Thoracic aorta (tissue), 2 donors: ENCODE measurements at places on chromosomes 7 and 10.

GRCh38 chr10:69733791-69734261 lies 67.9 kb upstream of the COL13A1 start:
- no peak overlapping the region for H3K4me3 ChIP-seq
- H3K27ac ChIP-seq = peak overlapping the region; percentile 91
- H3K4me1 ChIP-seq = peaks cover 58% of the 10 kb centered on the region

- H3K4me3 ChIP-seq = no peak overlapping the region
- no peaks in the 10 kb centered on the region for H3K4me1 ChIP-seq
- H3K27me3 ChIP-seq = no peaks in the 10 kb centered on the region
- H3K36me3 ChIP-seq = no peaks in the 10 kb centered on the region
Observed at GRCh38 chr7:16514271-16514670, 12.4 kb upstream of the LRRC72 start.

DNA sequence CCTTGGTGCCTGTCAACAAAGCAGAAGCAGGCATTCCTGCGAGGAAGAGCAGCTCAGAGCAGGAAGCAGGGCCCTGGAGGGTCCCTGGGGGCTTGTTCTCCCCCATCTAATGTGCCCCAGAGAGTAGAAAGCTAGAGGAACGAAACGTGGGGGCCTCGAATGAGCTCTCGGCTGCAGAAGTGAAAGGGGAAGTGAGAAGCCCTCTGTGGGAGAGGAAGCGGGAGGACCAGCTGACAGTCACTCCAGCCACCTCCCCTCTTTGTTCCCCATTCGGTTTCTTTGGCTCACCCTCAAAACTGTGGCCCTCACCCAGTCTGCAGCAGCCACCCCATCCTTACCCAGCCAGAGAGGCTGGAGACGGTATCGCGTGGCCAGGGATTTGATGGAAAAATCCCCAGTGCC lies 25.0 kb downstream of the C10orf105 start:
- H3K4me1 ChIP-seq = no peaks in the 10 kb centered on the region
- no peak overlapping the region for H3K27ac ChIP-seq

- DNase-seq = no peak
- no peaks in the 10 kb centered on the region for H3K27me3 ChIP-seq
- H3K36me3 ChIP-seq = no peaks in the 10 kb centered on the region
- H3K4me3 ChIP-seq = no peak overlapping the region
- H3K4me1 ChIP-seq = peaks cover 28% of the 10 kb centered on the region
- no peak overlapping the region for H3K27ac ChIP-seq
Observed at GRCh38 chr7:15886626-15887025, 200.1 kb upstream of the MEOX2 start.

DNA sequence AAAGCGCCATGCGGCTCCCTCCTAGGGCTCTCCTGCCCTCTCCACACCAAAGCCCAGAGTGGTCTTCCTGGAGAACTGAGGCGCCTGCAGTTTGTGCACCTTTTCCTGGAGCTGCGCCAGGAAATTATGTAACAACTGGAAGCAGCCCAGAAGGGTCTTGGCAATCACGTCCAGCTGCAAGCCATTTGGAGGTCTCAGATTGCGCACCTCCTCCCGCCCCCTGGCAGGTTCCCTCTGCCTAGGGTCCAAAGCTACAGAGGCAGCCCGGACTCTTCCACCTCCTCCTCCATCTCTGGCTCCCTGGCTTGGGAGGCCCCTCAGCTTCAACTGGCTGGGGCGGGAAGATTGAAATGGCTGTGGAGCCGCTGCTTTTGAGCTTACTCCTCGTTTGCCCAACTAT lies 34.0 kb upstream of the SFTPD start:
- no peaks in the 10 kb centered on the region for H3K27me3 ChIP-seq
- H3K27ac ChIP-seq = no peak overlapping the region
- H3K4me1 ChIP-seq = peaks cover 10% of the 10 kb centered on the region
- peak overlapping the region; percentile 79 for H3K4me3 ChIP-seq

- H3K27ac ChIP-seq = no peak overlapping the region
- H3K27me3 ChIP-seq = no peaks in the 10 kb centered on the region
- H3K36me3 ChIP-seq = no peaks in the 10 kb centered on the region
Observed at GRCh38 chr10:70564901-70565351, 37.6 kb downstream of the PRF1 start.

DNA sequence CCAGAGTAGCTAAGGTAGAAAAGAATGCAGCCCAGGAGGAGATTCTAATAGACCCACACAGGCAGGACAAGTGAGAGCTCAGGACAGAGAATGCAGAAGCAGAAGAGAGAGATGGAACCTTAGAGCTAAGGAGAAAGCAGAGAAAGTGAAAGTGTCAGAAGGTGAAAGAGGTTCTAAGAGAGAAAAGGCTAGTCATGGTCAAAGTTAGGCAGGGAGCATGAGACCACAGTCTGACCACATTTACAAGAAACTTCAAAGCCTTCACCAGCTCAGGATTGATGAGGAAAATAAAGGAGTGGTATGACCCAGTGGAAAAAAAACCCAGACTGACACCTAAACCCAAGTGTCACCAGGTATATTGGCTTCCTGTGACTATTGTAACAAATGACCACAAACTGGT lies 131.8 kb upstream of the WDR11 start:
- no peak overlapping the region for H3K27ac ChIP-seq
- no peak overlapping the region for H3K4me3 ChIP-seq
- no peak for DNase-seq
